ENCODE measurements at places on chromosomes 11 and 22.

DNA sequence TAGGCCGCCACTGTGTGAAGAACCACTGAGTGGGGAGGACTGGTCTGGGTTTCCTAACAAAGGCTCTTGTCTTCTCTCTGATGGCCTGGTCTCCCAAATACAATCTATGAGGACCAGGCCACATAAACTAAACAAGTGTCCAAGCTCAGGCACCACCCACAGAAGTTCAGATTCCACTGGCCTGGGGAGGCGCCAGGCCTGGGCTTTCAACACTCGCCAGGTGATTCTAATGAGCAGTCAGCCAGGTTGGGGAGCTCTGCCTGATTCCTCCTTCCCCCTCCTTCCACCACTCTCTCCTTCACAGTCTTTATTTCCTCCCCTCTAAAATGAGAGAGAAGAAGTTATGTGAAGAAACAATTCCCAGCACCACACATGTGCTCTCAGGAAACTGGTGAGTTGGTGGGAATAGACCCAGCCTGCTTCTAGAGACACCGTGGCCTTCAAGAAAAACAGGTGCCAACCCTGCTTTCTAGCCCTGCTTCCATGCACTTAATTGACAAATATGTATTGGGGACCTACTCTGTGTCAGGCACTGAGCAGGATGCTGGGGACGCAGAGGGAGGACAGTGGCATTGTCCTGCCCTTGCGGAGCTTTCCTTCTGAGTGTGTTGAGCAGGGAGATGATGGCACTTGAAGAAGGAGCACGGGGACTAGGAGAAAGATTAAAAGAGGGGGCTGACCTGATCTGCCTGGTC lies 242.5 kb downstream of the TENM4 start:
- no peak for DNase-seq

DNA sequence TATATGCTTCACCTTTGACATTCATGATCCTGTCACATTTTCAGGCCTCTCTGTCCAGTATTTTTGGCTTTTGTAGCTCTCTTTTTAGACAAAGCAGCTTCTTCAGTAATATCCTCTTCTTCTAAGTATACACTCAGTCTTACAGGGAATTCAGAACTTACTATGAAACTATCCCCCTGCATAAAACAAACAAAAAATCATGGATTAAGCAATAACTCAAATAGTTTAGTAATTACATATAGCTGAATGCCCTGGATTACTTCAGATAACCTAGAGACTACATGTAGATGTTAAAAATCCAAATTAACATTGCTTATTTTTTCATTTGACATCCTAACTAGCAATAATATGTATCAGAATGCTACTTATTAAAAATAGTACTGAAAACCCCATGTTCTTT lies 5.2 kb downstream of the TAF1D start:
- DNase-seq, result no peak

DNA sequence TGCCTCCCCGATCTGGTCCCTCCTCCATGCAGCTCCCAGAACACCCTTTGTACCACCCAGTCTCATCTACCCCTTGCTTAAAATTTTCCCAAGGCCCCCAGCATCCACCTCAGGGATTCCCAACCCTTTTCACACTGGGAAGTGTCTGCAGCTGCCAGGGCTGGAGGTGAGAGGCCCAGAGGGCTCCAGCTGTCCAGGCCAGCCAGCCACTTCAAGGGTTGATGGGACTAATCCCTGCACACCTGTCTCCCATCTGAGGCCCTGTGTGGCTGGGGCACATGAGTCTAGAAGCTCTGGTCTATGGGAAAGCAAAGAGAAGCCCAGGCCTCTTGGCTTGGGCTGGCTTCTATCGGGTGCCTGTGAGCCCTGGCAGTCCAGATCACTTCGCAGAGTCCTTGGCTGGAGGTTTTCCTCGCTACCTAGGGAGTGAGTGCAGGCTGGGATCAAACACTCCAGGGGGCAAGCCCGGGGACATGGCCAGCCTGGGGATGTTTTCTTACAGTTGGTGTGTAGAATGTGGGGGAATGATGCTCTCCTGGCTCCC lies 41.1 kb upstream of the TPBGL start:
- DNase-seq, result peak; percentile 41

DNA sequence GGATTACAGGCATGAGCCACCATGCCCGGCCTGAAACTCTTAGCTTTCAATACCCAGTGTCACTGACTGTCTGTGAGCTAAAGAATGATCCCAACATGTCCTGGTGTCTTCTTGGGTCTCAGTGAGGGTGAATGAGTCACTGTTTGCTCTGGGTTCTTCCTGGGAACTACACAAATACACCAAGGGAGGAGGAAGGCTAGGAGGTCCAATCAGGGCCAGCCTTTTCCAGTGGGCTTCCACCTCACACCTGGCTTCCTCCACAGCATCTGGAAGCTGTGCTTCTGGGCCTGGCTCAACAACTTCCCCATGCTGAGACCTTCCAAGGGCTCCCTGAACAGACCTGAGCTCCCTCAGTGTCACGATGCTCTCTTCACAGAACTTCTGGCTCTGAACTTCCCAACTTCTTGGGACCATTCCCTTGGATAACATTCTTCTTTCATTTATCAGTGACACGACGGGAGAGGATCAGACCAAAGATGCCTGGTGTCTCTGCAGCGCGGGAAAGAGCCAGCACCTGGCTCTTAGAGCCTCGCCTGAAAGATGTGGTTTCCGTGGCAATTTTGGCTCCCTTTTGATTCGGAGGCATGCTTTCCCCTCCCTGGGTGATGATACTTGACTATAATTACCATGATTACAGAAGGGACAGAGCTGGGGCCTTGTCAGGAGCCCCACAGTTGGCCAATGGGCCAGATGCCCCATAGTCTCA lies 22.3 kb upstream of the CHRM4 start:
- DNase-seq, result peak; percentile 86

GRCh38 chr22:27614006-27614649 lies 187.4 kb downstream of the MN1 start:
- DNase-seq, result no peak

GRCh38 chr11:9851366-9851765 lies 187.5 kb downstream of the SWAP70 start:
- no peak for DNase-seq

DNA sequence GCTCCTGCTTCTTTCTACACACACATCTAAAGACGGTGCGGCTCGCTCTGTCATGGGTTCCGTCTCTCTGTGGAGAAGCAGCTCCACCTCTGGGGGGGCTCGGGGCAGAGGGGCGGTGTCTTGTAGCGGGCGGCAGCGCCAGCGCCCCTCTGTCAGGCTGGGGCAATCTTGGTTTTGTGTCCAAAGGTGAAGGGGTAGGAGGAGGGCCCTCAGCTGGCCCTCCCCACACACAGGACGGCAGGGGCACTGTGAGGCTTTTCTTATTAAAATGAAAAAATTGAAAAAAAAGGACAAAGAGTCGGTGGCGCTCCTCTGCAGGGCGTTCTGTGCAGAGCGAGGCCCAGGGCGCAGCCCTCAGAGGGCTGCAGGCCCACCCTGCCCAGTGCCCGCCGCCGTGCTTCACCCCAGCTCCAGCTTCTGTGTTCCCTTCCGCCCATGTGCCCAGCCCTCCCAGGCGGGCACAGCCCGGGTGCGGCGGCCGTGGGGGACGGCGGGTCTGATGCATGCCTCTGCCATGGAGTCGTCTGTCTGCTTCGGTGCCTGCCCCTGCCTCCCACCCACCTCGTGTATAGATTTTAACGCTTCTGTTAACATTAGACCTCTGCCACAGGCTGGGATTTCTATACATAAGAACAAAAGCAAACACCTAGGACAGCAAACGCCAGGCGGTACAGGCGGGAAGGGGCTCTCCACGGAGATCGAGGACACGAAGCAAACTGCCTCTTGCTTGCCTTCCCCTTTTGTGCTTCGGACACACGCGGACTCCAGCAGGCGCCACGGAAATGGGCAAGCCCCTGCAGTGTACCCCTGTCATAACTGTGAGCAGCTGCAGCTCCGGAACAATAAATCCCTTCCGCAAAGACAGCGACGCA lies 24.5 kb downstream of the MOB2 start:
- no peak for DNase-seq

DNA sequence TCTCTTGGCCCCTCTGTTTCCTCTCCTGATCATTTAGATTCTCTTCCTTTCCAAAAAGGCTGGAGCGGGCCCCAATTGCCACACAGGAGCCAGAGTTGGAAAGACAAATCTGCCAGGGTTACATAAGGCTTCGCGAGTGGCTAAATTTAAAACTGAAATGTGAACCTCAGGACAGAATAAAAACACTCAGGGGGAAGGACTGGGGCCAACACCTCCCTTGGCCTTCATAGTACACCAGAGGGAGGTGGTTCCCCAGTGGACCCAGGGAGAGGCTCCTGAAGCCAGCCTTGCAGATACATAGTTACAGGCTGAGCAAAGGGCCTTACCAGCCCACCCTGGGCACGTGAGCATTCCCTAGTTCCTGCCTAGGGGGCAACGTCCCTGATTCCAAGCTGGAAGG lies 150.1 kb downstream of the MN1 start:
- peak; percentile 80 for DNase-seq

DNA sequence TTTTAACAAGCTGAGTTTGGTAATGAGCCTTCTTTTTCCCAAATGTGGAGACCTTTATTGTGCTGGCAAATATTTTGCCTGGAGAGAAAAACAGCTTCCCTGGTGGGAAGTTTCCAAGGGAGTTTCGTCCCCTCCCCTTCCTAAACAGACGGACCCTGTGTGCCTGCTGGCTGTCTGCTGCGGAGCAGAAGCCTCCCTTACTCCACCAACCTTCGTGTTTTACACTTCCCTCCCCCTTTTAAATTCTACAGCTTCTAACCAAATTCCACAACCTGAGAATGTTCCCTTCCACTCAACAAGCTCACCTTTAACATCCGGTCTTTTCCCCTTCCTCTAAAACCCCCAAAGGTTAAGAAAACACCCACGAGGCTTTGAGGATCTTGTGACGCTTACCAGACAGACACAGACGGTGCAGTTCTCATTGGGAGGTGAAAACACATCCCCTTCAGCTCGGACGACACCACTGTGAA lies 17.1 kb downstream of the VWCE start:
- no peak for DNase-seq

DNA sequence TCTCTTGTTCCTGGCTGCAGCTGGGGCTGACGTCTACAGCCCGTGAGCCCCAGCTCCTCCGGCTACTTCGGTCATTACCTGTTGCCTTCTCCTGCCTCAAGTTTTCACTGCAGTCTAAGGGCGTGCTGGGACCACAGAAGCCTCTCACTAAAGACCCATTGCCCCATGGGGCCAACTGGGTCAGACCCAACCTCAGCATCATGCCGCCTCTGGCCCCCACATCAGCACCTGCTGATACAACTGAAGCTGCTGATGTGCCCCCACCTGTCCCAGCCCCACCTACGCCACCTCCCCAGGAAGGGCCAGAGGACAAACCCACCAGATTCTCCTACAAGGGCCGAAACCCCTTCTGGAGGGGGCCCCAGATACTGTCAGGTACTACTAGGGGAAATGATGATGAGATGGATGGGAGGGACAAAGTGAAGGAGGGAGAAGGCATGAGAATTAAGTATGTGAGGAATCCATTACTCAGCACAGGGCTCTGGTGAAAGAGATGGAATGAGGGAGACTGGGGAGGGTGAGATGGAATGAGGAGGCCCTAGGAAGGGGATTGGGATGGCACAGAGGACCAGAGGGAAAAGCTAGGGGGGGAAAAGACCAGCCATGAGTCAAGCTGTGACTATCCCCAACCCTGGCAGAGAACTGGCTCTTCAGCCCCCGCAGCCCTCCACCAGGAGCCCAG lies 5.1 kb downstream of the C11orf42 start:
- DNase-seq, result no peak

- no peak for DNase-seq
Observed at GRCh38 chr11:83921447-83922192, 635.5 kb upstream of the CCDC90B start.

DNA sequence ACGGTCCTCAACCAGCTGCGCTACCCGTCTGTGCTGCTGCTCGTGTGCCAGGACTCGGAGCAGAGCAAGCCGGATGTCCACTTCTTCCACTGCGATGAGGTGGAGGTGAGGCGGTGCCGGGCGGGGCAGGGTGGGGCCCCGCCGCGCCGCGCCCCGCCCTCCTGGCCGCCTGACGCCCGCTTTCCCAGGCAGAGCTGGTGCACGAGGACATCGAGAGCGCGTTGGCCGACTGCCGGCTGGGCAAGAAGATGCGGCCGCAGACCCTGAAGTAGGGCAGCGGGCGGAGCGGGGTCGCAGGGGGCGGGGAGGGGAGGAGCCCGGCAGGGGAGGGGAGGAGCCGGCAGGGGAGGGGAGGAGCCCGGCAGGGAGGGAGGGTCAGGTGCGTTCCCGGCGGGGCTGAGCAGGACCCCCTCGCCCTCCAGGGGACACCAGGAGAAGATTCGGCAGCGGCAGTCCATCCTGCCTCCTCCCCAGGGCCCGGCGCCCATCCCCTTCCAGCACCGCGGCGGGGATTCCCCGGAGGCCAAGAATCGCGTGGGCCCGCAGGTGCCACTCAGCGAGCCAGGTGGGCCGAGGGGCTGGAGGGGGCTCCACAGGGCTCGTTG lies 14.7 kb downstream of the EPS8L2 start:
- DNase-seq, result no peak

DNA sequence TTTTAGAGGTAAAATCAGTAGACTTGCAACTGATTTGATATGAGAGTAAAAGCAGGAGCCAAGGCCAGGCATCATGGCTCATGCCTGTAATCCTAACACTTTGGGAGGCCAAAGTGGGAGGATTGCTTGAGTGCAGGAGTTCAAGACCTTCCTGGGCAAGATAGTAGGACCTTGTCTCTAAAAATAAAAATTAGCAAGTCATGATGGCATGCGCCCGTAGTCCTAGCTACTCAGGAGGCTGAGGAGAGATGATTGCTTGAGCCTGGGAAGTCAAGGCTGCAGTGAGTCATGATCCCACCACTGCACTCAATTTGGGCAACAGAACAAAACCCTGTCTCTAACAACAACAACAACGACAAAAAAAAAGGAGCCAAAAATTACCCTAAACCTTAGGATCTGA lies 13.5 kb downstream of the SGSM3 start:
- peak; percentile 75 for DNase-seq

- peak; percentile 81 for DNase-seq
Observed at GRCh38 chr11:63567044-63567840, 4.1 kb upstream of the PLAAT2 start.

DNA sequence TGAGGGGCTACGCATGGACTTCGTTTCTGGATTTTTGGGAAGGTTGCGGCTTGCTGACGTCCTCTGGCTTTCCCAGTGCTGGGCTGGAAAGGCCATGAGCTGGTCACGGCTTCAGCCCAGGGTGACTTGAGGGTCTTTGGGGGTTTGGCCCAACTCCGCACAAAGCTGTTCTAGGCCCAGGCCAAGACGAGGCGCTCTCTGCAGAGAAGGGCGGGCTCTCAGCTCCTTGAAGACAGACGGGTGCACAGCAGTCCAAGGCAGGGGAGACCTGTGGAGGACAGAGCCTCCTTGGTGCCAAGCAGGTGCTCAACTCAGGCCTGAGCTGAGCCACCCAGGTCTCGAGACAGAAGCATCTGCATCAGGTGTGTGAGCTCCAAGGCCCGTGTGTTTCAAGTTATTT lies 1003.7 kb downstream of the BRD1 start:
- no peak for DNase-seq

DNA sequence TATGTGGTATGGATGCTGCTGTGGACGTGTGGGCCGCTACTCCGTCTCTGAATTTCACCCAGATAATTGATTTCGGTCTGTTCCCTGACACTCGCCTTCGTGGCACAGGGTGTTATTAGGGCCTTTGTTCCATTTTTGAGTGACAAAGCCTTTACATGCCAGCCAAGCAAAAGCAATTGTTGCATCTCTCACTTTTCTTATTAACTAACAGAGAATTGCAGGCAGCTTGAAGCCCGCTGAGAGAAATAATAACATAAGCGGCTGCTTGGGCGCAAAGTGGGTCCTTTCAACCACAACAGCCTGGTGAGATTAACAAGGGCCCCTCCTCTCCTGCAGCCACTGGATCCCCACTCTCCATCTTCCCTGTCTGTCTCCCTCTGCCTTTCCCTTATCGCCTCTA lies 449.4 kb downstream of the NTM start:
- DNase-seq, result no peak

- DNase-seq, result no peak
Observed at GRCh38 chr11:46906609-46907041, 11.7 kb downstream of the LRP4 start.

GRCh38 chr22:20545681-20546521 lies 38.5 kb downstream of the MED15 start:
- peak; percentile 51 for DNase-seq

Measured in myocyte (in vitro differentiated cells).